HTR-8/SVneo (cell line): ENCODE measurements at places on chromosomes 5 and 9.

DNA sequence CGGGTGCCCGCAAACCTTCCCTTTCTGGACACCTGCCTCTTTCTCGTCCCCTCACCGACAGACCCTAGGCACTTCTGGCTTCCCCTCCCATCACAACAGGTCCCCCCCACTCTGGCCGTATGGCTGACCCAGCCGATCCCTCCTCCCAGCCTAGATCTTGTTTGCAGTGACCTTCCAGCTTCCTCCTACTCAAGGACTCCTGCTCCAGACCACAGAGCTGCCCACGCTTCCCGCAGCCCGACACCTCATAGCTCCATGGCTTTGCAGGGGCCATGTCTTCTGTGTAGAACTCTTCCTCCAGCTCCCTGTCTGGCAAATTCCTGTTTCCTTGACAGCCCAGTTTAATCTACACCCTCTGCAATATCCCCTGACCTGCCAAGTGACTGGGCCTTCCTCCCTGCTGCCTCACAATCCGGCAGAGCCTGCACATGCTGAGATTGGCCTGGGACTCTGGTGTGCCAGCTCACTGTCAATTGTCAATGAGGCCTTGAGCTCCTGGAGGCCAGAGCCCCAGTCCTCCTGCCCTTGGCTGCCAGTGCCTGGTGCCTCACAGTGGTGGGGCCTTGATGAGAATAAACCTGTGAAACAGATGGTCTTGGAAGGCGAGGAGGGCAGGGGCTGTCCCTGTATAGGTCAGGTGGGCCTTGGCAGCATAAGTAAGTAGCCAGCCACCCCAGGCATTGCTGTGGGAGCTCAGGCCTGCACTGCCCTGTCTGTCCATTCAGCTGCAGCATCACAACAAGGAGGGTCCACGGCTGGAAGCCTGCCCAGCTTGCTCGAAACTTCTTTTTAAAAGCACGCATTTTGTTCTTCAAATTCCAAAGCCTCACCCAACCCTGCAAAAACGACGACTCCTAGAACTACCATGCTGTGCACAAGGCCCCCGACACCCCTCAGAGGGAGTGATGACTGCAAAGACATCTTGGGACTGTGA, 50.5 kb downstream of the GADD45G start:
- no peak for DNase-seq

DNA sequence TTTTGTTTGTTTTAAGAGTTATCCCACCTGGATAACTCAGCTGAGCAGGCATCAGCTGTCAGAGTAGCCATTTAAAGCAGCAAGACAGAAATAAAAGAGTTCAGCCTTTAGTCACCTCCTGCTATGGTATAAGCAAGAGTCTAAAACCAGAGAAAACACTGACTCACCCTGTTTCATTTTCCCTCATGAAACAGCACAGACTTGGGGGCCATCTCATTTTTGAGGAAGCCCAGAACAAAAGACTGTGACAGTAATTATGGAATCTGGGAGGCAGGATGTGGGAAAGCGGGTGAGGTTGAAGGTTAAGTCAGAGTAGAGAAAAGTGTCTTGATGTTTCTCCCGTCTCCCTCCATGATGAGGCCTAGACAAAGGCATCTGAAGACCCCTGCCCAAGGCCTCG, 90.2 kb upstream of the FAM174A start:
- no peak for DNase-seq

DNA sequence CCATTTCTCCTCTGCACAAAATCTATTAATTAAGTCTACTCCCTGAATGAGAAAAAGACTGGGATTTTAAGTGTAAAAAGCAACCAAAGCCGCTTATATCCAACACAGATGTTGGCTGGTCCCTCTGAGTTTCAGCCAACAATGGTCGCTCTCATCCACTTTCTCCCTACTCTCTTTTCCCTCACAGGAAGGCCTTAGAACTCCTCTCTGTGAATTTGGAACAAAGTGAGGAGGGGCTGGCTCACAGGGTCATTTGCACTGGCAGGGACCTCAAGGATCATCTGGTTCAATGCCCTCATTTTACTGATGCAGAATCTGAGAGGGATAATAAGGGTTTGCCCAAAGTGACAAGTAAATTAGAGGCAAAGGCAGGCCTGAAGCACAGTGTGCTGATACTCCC, 64.0 kb downstream of the DPYSL3 start:
- DNase-seq, result no peak

DNA sequence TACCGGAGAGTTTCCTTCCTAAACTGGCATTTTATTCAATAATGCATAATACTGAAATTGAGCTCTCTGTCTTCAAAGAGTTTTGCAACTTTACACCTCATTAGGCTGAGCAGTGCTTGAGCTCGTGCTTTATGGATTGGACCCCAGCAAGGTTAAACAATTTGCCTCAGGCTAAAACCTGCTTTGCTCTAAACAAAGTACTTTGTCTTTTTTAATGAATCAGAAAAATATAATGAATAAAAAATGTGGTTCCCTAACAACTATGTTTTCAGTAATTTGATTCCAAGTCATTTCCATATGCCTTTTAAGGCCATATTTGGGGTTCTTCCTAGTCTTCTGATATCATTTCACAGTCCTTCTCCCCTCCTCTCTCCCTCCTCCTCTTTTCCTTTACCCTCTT, 20.0 kb downstream of the ZNF366 start:
- DNase-seq, result no peak

- no peak for DNase-seq
Observed at GRCh38 chr5:79241535-79241979, 5.6 kb downstream of the JMY start.

DNA sequence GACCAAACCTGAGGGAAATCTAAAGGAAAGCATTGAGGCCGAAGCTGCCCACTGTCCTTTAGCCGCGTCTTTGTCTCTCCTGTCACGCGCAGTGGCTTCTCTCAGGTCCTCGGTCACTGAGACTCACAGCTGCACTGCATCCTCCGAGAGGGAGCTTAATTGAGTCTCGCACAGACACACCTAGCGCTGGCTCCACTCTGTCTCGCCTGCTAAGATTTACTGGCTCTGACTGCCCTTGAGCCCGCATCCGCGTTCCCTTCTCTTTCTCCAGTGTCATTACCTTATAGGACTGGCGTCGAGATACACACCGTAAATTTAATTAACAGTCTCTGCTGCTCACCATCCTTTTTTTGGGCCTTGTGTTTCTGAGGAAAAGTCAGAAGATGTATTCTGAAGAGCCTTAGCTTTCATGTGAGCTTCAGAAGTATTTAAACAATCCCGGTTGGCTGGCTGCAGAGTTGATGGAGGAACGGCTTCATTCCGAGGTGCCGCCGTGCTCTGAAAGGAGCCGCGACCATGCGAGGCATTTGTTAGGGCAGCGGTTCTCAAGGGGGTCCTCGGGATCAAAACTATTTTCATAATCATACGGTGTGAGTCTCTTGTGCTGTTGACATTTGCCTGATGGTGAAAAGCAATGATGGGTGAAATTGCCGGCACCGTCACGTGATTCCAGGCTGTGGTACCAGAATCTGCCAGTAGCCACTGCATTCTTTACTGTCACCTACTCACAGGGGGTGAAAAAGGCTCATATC, 58.3 kb downstream of the GPR107 start:
- DNase-seq, result no peak

- DNase-seq, result no peak
Observed at GRCh38 chr5:7882926-7883325, 14.0 kb downstream of the MTRR start.

- no peak for DNase-seq
Observed at GRCh38 chr5:17895288-17896033, 261.2 kb downstream of the TAF11L14 start.

- no peak for DNase-seq
Observed at GRCh38 chr9:114423181-114423580, 35.4 kb upstream of the AKNA start.

DNA sequence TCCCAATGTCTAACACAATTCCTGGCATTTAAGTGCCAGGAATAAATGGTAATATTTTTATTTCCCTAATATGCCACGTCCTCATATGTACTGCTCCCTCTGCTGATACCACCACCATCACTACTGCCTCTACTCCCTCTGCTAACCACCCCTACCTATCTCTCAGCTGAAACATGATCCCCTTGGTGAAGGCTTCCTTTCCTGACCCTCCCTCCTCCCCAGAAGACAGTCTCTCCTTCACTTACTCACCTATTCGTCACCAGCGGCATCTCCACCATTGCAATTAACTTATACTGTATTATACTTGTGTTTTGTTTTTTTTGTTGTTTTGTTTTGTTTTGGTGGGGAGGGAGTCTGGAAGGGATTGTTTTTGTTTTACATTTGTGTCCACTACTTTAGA, 4.8 kb downstream of the DENND1A start:
- DNase-seq, result no peak

GRCh38 chr5:38317868-38318267, 59.5 kb downstream of the EGFLAM start:
- DNase-seq, result no peak

GRCh38 chr9:86903734-86904085, 43.6 kb downstream of the GAS1 start:
- DNase-seq, result no peak

GRCh38 chr9:76534026-76534425, 75.0 kb downstream of the GCNT1 start:
- DNase-seq, result no peak

DNA sequence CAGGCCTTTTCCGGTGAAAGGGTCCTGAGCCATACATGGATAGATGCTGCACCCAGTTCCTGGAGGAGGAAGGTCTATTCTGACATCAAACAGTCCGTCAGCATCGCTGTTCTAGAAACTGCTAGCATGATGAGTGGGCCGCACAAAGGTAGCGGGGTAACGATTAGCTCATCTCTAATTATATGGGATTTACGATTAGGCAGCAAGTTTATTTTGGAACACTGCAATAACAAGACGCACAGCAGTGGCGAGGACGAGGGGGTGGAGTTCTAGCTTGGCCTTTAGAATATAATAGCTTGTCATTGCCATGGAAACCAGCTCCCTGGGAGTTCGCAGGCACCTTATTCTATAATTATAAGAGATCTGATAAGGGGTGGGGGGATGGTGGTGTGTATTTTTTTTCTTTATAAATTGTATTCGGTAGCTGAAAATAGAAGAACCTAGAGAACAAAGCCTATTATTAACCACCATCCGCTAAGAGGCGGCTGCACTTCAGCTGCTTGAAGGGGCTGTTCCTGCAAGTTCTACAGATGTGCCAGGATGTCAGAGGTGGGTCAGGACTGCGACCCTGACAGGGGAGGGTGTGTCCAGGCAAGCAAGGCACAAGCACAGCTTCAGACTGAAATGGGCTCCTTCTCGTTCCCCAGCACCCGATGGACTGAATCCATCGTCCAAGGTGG, 311.0 kb downstream of the AGTPBP1 start:
- no peak for DNase-seq

DNA sequence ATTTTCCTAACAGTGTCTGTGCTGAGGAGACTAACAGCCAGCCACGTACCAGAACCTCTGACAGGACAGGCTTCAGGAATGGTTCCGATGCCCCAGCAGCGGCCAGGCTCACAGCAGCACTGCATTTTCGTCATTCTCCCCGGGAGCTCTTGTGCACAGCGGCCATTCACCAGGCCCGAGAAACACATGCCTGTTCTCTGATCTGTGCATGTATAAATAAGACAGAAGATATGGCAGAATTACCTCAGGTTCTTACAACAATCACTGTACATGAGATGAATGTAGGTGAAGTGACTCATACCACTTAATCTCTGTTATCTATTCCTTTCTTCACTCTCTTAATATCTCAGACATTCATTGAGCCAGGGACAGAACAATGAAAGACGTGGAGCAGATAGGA, 143.0 kb downstream of the FBN2 start:
- DNase-seq, result no peak

- DNase-seq, result no peak
Observed at GRCh38 chr5:43275391-43275790, 37.8 kb downstream of the HMGCS1 start.

GRCh38 chr9:38263532-38263931, 129.0 kb upstream of the ALDH1B1 start:
- peak; percentile 5 for DNase-seq

- no peak for DNase-seq
Observed at GRCh38 chr5:125421006-125421405, 674.6 kb upstream of the ZNF608 start.

GRCh38 chr5:140338336-140338735, 8.1 kb downstream of the HBEGF start:
- no peak for DNase-seq

DNA sequence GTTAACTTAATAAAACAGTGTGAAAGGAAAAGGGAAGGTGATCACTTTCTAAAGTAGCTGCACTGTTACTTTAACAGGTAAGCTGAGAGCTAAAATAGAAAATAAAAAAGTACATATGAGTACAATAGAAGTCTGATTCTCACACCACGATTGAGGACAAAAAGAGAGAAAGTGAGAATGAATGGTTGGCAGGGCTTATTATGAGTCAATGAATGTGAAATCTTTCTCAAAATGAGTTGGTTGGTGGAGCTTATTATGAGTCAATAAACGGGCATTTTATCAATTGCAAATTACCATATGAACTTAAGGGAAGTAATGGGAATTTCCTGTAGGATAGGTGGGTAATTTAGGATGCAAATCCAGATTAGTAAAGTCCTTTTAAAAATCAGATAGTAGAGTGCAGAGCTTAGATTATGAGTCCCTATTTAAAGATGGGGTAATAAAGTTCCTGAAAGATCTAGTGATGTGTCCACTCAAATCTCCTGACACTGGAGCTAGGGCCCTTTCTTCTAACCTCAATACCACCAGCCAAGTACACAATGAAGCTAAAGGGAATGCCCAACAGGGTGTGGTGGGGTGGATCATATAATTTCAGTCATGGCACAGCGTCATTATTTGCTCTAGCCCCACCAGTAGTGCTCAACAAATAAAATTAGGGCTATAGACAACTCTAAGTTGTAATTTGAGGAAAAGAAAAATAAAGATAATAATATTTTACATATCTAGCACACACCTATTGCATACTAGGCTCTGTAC, 21.1 kb upstream of the TLR4 start:
- DNase-seq, result no peak

GRCh38 chr5:30436691-30437090, 756.8 kb upstream of the CDH6 start:
- no peak for DNase-seq

DNA sequence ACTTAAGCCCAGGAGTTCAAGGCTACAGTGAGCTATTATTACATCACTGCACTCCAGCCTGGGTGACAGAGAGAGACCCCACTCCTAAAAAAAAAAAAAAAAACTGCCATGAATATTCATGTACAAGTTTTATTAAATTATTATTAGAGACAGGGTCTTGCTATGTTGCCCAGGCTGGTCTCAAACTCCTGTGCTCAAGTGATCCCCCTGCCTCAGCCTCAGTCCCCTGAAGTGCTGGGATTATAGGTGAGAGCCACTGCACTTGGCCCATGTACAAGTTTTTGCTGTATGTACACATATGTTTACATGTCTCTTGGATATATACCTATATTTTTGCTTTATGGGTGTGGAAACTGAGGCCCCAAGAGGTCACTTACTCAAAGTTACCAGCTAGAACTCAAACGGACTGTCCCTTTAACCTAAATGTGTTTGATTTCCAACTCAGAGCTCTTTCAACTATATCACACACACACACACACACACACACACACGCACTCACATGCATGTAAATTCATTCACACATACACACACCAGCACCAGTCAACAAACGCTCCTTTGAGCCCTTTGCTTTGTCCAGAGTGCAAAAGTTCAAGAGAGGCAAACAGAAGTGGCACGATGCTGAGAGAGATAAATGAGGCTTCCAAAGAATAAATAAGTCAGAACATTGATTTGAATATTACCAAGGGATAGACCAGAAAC, 42.3 kb upstream of the STRBP start:
- no peak for DNase-seq
